ENCODE measurements at places on chromosomes 7 and 10.

DNA sequence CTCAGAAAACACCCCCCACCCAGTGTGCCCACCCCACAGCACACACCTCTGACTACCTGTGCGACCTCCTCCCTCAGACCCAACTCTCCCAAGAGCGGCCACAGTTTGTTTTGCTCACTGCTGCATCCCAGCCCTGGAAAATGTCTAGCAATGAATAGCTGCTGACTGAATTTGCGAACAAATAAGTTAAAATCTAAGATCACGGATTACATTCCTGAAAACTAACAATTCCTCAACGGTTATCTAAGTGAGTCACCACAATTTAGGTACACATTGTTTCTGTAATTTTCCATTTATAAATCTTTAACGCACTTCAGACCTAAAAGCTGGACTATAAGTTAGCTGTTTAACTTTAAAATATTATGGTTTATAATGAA is 235.2 kb downstream of the ZMYND11 start:
- DNase-seq = no peak

DNA sequence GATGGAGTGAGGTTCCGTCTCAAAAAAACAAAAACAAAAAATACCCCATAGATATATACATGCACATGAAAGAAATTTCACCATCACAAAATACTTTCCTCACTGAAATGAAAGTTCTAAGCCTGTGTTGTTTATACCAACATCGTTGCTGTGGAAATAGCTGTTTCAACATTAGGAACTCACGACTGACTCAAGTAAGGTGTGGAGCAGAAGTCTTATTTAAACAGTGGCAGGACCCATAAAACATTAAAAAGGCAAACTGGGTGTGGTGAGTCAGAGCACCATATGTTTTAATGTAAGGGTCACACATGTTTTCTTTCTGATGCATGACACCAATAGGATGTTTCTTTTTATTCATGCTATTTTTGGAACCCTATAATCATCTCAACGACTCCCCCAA is 48.3 kb downstream of the BAIAP2L1 start:
- no peak for DNase-seq

DNA sequence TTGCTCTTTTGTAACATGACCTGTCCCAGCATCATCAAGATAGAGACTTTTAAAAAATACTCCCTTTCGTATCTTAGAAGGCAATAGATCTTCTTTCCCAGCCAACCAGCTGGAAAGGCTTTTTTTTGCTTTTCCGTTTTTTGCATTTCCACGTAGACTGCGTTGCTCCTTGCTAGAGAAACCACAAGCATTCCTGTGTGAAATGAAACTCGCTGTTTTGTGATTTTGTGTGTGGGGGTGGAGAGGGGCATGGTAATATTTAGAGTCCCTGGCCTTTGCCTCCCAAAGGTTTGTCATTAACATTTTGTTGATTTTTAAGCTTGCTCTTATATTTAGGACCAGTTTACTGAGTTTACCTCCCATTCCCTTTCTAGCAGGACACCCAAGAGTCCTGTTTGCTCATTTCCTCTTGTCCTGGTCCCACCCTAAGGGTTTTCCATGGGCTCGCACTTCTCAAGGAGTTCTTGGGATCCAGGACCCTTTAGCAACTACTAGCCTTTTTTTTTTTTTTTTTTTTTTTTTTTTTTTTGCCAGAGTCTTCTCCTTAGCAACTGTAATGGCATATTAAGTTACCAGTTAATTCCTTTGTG is 243.6 kb downstream of the BICC1 start:
- DNase-seq = no peak

- no peak for DNase-seq
These were observed 35.4 kb upstream of the RSU1 start for GRCh38 chr10:16852624-16853023.
